Left lung (tissue), 14 donors: ENCODE measurements at places on chromosomes 3 and 15.

- DNase-seq, result no peak
These were observed 19.9 kb upstream of the TPM1 start for GRCh38 chr15:63022663-63023062.

GRCh38 chr3:128725547-128726022 lies 398 bp upstream of the RAB7A start:
- DNase-seq, result no peak

DNA sequence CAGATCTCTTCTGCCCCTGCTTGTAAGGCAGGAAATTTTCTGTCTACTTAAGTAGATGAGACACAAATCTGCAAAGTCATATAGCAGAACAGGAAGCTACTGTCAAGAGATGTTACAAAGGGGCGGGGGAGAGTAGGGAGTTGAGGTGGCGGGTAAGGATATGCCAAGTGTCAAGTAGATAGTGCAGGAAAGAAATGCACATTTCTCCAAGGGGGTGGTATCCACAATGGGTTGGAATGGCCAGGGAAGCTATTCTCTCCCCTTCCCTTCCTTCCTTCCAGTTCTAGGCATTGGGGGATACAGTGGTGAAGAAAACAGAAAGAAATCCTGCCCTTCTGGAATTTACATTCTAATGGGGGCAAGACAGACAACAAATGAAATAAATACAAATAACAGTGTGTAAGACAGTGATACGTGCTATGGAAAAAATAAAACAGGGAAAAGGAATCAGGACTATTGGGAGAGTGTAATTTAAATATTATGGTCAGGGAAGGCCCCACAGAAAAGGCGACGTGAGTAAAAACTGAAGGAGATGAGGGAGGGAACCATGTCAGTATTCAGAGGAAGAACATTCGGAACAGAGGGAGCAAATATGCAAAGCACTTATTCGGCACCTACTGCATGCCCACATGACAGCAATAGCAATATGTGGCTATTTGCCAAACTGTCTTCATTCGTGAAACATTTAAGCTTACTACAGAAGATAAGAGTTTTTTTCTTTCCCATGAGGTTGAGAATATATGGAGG lies 42.8 kb upstream of the RNU6-1 start:
- no peak for DNase-seq

DNA sequence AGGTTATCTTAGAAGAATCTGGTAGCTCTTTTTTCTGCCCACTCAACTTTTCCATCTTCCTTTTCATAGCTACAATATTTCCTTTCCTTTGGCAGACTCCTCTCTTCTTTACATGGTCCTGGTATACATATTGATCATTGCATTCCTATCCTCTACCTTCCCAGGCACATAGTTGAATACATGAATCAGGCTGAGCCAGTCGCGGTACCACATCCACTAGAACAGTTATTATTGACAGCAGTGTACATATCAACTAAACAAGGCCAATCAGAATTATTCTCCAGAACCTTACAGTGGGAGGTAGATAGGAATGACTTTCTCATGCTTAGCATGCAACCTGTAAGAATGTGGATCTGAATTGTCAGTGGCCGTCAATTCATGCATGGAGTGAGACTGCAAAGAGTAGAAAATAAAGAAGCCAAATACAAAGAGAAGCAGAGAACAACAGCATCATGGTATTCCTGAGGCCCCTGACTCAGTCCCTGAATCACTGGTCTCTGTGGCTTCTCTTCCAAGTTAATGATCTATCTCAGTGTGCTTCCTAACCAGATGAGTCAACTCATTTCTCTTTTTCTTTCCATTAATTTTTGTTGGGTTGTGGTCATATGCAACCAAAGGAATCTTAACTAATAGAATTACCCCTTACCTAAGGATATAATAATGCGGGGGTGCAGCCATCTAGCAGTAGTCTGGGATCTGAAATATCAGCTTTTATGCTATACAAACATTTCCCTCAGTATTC lies 60.9 kb upstream of the DCBLD2 start:
- no peak for DNase-seq
